ENCODE measurements at places on chromosomes 16 and 17.
A peak's percentile ranks its signal among the peaks of the same experiment; 100 is the strongest.

DNA sequence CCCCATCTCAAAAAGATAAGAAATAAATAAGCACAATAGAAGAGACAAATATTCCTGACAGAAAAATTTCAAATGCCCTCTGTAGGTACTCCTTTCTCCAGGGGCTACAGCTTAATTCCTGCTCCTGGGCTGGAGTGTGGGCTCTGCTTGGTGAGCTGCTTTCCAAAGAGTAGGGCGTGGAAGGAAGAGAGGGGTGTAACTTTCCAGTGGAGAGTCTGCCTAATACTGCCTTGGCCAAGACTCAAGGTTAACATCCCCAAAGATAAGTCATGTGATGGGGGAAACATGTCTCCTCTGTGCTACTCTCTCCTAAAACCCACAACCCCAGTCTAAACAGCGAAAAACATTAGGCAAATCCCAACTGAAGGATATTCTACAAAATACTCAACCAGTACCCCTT lies 42.7 kb downstream of the TMC5 start:
- DNase-seq, result no peak

GRCh38 chr16:72270531-72270930 lies 98.6 kb upstream of the PMFBP1 start:
- no peak for DNase-seq

DNA sequence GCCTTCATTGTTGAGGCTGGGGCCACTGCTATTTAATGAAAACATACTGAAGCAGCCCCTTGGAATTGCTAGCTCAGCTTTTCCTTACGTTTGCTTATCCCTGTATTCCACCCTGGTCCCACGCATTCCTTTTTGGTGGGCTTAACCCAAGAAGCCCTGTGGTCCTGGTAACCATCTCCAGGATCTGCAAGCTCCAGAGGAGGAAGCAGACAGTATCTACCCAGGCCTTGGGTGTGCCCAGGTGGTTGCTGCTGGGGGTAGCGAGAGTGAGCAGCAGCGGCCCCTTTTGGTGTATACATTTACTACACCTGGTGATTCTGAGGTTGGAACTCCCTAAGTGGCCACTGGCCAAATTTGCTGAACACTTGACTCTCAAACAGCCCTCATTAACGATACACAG lies 97.7 kb downstream of the CBLN1 start:
- DNase-seq, result peak; percentile 7

DNA sequence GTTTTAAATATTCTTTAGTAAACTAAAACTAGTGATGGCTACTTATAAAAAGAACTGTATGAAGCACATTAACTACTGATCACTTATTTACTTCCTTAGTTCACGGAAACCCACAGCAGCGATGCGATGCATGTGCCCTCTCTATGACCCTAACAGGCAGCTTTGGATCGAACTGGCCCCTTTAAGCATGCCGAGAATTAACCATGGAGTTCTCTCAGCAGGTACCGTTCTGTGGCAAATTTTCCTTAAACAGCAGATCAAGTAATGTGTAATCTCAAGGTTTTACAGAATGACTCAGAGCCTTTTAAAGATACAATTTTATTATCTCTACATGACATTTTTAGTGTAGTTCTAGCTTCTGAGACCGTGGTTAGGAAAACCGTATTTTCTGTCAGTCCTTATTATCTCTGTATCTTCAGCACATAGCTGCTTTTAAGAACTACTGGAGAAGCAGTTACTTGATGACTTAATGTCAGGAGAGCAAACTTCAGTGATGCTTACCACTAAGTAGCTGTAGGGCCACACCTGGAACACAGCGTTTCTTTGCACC lies 43.0 kb downstream of the GAN start:
- DNase-seq, result no peak

GRCh38 chr16:47037746-47038458 lies 64.4 kb upstream of the DNAJA2 start:
- DNase-seq, result peak; percentile 98

- DNase-seq, result peak; percentile 96
These were observed 92.6 kb downstream of the DNAH17 start for GRCh38 chr17:78484271-78485246.

- DNase-seq, result no peak
These were observed 655.8 kb upstream of the EEF2KMT start for GRCh38 chr16:5753381-5753780.

DNA sequence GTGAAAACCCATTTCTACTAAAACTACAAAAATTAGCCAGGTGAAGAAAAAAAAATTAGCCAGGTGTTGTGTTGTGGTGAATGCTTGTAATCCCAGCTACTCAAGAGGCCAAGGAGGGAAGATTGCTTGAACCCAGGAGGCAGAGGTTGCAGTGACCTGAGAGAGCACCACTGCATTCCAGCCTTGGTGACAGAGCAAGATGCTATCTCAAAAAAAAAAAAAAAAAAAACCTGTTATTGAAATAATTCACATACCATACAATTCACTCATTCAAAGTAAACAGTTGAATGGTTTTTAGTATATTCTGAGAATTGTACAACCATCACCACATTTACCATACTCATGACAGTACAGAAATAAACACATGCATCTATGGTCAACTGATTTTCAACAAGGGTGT lies 31.0 kb downstream of the ZNRF1 start:
- no peak for DNase-seq

DNA sequence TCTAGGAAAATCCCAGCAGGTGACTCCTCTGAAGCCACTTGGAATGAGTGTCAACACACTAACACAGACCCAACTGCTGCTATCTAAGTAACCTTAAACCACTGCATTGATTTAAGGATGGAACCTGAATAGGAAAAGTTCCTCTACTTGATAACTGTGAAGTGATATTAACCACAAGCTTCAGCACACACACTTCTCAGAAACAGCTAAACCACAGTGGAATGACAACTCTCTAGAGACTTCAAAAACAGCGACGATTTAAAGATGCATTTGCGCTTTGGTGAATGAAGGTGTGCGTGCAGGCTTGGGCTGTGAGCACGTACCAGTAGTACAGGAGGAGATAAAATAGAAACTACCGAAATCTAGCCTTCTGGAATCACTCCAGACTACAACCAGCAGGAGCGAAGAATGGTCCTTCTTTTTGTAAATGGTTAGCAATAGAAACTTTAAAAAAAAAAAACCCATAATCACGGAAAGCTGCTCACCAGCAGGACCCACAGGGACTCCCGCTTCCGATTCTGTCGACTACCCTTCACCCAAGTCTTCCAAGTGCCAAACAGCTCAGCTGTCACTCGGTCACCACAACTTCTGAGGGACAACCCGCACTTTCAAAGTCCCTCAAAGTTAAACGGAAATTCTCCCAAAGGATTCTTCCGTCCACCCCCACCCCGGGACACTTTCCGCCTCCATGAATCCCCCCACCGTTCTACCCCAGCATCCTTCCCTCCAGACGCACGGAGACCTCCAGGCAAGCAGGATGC lies 137.7 kb upstream of the CORO6 start:
- DNase-seq, result no peak

GRCh38 chr17:44176671-44177501 lies 6.4 kb downstream of the ASB16 start:
- DNase-seq, result no peak

GRCh38 chr16:55645986-55646385 lies 9.8 kb upstream of the SLC6A2 start:
- peak; percentile 8 for DNase-seq

- DNase-seq, result no peak
These were observed 14.0 kb downstream of the VPS53 start for GRCh38 chr17:700504-701094.

DNA sequence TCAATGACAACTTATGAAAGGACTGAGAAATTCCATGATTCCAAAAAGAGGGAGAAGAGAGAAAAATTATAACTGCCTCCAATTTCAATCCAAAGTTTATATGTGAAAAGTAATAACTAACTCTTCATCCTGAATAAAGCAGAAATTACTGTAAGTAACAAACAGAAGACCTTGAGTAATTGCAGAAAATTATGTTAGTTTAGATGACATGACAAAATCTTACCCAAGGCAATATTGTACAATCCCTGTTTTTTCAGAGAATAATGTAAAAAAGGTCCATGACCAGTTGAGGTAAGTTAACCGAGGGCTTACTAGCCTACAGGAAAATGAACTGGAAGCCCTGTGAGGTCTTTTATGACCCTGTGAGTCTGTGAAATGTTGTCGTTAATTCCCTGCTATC lies 949.5 kb upstream of the SOX9 start:
- DNase-seq, result no peak

- DNase-seq, result no peak
These were observed 8.4 kb downstream of the SDR42E1 start for GRCh38 chr16:82002831-82003230.

DNA sequence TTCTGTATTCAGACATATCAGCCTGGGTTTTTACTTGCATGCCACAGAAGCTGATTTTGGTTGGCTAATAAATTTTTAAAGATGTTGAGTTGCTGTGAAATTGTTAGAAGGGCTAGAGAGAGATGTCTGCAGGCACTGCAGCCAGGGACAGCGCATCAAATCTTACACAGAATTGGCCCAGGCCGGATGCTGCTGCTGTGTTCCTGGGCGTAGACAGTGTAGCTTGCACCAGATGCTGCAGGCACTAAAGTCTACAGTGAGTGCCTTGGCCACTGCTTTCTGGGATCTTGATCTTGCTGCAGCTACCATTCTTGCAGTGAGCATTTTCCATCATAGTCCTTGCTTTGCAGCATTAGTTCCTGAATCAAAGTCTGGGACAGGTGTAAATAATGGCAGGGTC lies 169.9 kb downstream of the SPECC1 start:
- DNase-seq, result no peak

DNA sequence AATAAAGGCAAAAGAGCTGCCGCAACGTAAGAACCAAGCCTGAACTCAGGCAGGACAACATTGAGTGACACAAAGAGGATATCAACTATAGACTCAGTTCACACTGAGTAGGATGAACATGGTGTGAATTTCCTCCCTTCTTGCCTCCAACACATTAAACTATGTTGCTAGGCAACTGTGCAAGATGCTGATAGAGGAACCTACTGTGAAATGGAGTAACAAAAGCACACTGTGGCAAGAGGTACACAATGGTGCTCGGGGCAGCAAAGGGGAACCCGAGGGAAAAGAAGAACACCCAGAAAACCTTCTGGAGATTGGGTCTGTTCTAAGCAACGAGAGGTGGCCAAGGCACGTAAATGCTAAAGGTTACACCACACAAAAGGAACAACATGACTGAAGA lies 34.1 kb downstream of the GRB2 start:
- no peak for DNase-seq

GRCh38 chr17:42814633-42815399 lies 9.3 kb downstream of the BECN1 start:
- DNase-seq, result no peak

DNA sequence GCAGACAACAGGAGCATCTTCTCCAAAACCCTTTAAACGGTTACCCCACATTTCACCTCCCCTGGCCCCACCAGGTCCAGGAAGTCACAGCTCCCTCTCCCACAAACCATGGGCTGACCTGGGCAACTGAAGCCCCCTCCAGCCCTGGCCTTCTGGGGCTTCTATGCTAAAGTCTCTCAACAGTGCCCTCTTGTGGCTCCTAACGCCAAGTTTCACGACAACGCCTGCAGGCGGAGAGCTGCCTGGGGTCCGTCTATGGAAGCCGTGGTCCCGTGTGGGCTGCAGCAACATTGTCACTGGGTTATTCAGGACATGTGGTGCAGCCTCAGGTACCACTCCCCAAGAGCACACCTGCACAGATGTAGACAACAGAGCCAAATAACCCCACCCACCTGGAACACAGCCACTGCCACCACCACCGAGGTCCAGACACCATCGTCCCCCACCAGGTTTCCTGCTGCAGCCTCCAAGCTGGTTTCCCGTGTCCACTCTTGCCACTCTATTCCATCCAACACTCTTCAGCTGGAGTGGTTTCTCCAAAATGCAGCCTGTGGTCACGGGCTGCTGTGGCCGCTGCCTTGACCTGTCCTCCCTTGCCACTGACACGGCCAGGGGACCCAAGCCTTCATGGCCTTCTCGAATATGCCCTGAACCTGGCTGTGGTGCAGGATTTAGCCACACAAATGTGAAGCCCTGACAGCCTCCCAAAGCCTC lies 19.1 kb downstream of the C16orf95 start:
- peak; percentile 85 for DNase-seq

DNA sequence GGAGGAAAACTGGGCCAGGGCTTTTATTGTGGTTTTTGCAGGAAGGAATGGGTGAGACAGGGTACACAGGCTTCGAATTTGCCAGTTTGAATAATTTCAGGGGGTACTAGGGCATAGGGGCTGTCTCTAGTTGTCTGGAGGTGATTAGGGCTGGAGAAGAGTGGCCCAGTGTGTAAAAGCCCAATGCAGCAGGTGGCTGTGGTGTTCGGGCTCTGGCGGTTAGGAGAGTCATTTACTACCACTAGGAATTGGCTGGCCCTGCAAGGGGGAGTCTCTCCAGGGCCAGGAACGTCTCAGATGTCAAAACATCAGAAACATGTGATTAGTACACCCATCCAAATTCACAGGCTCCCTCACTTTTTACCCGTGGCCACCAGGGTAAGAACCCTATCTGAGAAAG lies 50.3 kb downstream of the GINS3 start:
- no peak for DNase-seq

GRCh38 chr17:68344701-68345136 lies 53.4 kb downstream of the ARSG start:
- DNase-seq, result no peak

- peak; percentile 27 for DNase-seq
These were observed 43.2 kb downstream of the RPH3AL start for GRCh38 chr17:309361-309888.

GRCh38 chr16:84610376-84610775 lies 7.5 kb downstream of the COTL1 start:
- no peak for DNase-seq

- DNase-seq, result no peak
These were observed 124.5 kb downstream of the HS3ST3A1 start for GRCh38 chr17:13477180-13477611.

- no peak for DNase-seq
These were observed 22.8 kb downstream of the CACNA1H start for GRCh38 chr16:1175566-1176279.

DNA sequence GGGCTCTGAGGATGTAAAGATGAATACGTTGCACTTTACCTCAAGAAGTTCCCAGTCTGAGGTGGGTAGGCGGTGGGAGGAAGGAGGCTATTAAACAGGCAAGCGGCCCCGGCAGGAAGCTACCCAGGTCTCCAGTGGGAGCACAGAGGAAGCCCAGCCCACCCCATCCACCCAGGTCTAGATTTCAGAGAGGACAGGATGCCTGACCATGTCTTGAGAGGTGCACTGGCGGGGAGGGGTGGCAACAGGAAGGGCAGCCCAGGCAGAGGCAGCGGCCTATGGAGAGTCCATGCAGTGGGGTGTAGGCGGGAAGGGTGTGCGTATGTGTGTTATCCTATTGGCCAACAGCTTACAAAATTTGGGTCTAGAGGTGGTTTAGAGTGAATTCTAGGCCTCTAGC lies 13.9 kb downstream of the SARM1 start:
- DNase-seq, result no peak

- DNase-seq, result no peak
These were observed 811 bp upstream of the MAP2K3 start for GRCh38 chr17:21283482-21284318.

DNA sequence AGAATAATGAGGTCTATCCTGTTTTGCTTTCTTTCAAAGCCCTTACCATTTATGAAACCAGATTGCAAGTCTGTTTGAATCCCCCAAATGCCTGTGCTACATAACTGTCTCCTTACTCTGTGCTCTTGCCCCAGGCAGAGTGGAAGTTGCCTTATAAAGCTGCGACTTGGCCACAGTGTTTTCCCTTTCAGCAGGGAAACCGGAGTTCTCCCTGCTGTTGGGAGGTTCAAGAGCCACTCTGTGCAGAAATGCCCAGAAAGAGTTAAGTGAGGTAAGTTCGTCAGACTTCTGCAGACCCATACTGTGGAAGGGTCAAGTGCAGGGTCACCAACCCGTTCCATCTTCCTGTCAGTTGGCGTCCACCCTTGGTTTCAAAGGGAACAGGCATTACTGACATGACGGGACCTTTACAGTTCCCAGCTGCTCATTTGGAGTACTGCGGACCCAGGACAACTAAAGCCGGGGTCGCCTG lies 508.9 kb downstream of the WWOX start:
- no peak for DNase-seq

All from H1 (cell line).